Panc1 (cell line): ENCODE measurements at places on chromosomes 6 and 20.

- DNase-seq = no peak
Measured at GRCh38 chr6:41748542-41748941, 1.3 kb upstream of the PGC start.

DNA sequence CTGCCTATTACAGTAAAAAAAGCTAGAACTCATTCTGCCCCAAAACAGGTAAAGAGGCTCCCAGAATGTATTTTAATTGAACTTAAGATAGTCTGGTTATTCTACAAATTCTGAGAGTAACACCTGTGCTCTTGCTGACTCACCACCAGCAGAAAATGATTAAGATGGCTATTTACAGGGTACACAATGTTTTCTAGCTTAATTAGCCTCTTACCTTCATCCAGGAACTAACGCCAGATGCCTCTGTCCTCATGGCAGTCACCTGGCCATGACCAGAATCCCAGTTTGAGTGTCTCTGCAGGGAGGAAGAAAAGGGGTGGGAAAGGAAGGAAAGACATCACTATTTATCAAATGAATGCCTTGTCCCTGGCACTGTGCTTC, 31.3 kb upstream of the PPP1R3G start:
- DNase-seq = no peak

- DNase-seq = no peak
Measured at GRCh38 chr6:164258421-164258820, 843.9 kb downstream of the QKI start.

- no peak for DNase-seq
Measured at GRCh38 chr6:103720393-103720792, 1139.3 kb downstream of the HACE1 start.

- no peak for DNase-seq
Measured at GRCh38 chr6:82348130-82348529, 15.5 kb upstream of the TPBG start.

DNA sequence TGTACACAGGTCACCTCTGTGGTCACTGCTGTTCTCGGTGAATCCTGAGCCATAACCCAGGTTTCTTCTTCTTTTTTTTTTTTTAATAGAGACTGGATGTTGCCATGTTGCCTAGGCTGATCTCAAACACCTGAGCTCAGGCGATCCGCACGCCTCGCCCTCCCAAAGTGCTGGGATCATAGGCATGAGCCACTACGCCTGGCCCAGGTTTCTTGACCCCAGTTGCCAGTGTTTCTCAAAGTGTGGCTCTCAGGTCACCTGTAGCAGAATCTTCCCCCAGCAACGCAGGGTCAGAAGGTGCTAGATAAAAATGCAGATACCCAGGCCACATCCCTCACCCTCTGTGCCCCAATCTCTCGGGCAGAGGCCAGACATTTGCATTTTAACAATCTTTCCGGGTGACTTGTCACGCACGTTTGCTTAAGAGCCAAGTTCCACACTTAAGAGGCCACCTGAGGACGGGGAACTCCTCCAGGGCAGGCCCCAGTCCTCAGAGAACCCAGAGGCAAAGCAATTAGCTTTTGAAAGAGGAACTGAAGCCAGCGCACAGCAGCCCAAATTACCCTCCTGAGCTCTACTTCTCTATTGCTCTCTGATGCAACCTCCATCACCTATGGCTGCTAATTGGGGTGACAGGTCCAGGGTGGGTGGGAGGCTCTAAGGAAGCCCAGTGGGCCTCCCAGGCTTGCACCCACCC, 81.8 kb downstream of the NFATC2 start:
- no peak for DNase-seq

DNA sequence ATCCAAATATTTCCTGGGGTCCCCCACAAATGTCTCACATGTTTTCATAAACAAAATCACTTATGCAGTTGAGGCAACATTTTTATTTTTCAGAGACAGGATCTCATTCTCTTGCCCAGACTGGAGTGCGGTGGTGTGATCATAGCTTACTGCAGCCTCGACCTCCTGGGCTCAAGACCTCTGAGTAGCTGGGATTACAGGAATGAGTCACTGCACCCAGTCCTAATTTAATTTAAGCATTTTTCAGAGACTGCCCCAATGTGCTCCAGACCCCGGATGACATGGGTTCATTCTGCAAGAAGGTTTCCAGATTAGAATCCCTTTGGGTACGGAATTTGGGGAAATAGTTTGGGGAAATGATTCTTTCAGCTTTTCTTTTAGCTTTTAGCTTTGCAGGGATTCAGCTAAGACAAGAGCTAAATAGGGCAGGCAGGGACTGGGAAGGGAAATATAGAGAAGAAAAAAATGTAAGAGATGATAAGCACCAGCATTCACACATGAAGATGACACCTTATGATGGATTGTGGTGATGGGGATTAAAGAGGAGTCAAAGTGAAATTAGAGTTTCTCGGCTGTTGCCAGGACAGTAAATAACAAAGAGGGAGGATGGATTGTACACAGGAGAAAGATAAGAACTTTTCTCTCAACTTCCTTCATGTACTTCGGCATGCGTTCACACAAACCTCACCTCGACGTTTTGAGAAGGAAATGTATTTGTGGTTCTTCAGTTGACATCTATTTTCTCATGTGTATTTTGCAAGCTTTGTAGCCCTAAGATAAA, 169.4 kb upstream of the TAB2 start:
- no peak for DNase-seq

- DNase-seq = no peak
Measured at GRCh38 chr20:22866812-22867341, 168.2 kb upstream of the SSTR4 start.

DNA sequence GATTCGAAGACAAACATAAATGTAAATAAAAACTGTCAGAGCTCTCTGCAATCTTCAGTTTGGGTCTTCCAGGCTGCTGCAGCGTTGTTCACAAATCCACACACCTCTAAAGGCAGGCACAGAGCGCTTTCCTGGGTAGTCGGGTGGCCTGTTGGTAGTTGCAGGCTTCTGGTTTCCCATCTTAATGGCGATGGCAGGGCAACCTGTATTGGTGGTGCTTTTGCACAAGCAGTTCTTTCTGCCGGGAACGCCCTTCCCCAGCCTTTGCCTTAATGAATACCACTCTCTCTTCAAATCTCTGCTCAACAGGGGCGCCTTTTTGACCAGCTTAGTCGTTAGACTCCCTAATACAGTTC, 723 bp upstream of the IFT52 start:
- no peak for DNase-seq

- DNase-seq = no peak
Measured at GRCh38 chr20:36786246-36786645, 12.7 kb upstream of the DSN1 start.

DNA sequence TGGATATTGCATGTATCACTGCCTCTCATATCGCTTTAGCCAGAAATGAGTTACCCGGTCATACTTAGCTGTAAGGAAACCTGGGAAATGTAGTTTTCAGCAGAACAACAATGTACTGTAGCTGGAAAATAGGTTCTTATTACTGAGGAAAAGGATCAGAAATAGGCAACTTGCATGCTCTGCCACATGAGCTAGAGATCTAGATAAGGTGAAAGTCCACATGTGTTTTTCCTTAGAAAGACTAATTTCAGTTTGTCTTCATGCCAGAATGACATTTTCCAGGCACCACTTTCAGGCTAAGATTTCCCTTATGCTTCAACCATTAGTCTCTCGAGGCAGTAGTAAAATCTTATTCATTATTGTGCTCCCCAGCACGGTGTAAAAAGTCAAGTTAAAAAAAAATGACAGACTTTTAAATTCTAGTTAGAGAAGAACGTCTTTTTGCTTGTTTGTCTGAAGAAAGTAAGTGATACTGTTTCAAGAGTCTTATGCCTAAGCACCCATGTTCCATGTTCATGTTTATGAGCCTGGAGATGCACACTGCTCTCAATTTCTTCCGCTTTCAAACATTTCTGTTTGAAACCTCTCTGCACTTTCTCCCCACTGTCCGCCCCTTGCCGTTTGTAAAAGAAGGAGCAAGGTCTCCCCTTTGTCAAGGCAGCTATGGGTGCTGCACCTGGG, 67.6 kb downstream of the ZNF831 start:
- no peak for DNase-seq

GRCh38 chr20:37298190-37298939, 8.9 kb downstream of the MANBAL start:
- DNase-seq = no peak

DNA sequence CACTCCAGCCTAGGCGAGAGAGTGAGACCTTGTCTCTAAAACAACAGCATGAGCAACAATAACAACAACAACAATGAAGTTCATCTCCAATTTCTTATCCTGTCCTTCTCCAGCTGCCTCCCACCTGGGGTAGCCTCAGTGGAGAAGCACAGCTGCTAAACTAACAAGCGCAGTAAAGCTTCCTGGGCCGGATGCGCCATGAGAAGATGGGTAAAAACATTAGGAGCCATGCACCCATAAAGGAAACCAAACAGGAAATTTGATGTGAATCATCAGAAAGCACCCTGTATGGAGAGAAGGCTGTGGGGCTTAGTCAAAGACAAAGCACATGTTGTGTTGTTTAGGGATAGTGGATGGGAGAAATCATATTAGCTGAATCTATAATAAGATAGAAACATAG, 61.1 kb upstream of the CCN6 start:
- DNase-seq = no peak

- DNase-seq = no peak
Measured at GRCh38 chr6:109197061-109197460, 101.8 kb downstream of the CEP57L1 start.

DNA sequence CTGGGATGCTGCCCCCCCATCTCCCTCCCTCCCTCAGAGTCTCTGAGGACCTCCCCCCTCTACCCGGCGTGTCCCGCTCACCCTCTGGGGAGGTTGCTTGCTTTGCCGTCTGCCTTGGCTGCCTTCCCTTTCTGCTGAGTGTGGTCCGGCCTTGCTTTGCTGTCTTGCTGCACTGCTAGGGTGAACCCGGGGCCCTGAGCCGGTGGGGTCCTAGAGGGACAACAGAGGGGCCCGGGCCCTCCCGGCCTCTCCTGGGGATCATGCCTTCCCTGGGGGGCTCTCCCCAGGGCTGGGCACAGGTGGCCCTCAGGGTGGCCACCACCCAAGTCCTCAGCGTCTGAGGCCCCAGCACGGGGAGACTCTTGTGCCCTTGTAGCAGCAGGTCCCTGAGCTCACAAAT, 19.3 kb downstream of the SLCO4A1 start:
- DNase-seq = no peak

DNA sequence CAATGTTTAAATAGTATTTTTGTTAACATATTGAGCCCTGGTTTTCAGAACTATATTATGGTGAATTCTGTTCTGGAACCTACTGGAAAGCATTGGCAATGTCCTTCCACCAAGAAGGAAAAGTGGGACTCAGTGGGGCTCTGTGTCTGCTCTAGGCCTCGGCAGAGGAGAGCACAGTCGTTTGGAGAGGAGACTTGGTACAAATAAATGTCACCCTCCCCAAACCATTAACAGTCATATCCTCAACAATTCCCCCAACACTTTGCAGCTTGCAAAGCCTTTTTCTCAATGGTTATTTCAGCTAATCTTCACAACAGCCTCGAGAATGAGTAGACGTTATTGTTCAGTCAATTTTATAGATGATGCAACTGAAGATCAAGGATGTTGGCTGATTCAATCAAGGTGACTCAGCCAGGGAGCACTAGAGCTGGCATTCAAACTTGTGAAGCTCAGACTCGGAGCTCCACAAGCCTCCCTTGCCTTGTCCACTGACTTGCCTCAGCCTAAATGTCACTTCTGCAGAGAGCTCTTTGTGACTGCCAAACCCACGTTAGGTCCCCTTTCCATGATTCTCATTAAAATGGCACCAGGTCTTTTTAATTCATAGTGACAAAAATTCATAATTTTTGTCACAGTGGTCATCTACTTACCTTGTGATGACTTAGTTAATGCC, 60.6 kb downstream of the TOX2 start:
- no peak for DNase-seq

GRCh38 chr6:112744827-112745226, 397.7 kb downstream of the RFPL4B start:
- no peak for DNase-seq

DNA sequence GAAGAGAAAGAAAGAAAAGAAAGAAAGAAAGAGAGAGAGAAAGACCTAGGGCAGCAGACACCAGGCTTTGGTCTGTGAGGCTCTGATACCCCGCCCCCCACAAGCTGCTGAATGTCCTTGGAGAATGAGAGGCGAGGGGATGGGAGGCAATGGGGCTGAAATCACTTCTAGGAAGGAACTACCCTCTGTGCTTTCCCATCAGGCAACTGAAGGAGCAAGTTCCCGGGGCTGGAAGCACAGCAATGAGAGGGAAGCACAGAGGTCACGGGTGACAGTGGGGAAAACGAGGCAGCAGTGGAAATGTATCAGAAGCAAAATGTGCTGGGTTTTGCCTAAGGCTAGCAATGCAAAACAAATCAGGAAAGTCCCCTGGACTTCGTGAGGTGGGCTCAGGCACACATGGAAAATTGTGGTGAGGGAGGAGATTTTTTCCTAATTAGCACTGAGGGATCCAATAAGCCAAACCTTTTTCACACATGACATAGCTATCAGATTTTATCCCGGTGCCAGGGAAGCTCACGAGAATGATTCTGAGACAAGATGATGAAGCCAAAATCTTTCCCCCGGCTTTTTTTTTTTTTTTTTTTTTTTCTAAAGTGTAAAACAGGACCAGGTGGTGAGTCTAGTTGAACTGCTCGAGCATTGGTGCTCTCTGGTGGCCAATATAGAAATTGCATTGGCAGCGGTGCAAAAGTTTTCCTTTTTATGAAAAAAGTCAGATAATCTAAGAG, 16.8 kb upstream of the ARFGEF2 start:
- peak; percentile 63 for DNase-seq

GRCh38 chr6:156613996-156614395, 163.2 kb upstream of the ARID1B start:
- DNase-seq = no peak

GRCh38 chr20:18524646-18525045, 16.9 kb downstream of the SEC23B start:
- no peak for DNase-seq

DNA sequence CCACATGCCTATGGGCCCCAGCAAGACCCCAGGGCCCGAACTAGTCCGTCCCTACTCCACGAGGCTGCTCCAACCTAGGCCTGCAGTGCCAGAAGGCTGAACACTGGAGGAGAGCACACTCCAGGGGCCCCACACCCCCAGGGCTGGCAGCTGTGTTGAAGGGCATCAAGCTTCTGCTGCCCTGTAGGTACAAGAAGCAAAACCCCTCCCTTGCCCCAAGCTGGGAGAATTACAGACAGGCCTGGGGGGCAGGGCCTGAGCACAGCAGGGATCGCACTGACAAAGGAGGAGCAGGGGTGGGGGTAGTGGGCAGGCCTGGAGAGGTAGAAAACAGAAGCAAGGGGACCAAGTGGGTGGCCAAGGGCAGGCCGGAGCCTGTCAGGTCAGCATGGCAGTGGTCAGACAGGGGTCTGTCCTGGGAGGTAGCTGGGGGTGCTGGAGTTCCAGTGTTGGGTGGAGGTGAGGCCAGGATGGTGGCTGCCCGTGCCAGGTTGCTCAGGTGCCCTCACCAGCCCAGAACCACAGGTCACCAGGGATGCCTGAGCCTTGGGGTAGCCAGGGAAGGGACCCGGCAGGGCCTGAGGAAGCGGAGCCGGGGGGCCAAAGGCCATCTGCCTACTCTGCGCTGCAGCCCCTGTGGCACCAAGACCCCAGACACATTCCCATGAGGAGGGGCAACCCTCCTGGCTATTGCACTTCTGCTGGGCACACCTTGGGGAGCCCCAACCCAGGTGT, 2.9 kb upstream of the UCKL1 start:
- no peak for DNase-seq
